ENCODE measurements at places on chromosomes 6 and 20.

GRCh38 chr6:25960734-25961133 is 1.9 kb upstream of the TRIM38 start:
- DNase-seq, result no peak

DNA sequence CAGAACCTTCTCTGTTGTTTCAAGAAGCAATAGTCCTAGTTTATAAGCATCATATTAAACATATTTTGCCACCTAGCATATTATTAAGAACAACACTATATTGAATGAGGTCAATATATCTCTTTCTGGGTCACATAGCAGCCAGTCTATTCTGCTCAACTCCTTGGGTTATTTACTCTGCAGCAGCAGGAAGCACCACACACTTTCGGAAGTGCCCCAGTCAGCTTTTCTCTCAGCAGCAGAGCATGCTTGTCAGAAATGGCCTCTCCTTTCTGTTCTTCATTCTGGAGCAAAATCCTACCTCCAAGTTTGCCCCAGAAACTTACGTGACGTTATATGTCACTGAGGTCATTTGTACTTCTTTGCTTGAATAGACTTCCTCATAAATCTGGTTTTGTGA is 22.7 kb downstream of the CFAP206 start:
- no peak for DNase-seq

- no peak for DNase-seq
Measured at GRCh38 chr6:101758368-101758767, 364.9 kb downstream of the GRIK2 start.

- no peak for DNase-seq
Measured at GRCh38 chr6:73657201-73657600, 3.4 kb upstream of the SLC17A5 start.

DNA sequence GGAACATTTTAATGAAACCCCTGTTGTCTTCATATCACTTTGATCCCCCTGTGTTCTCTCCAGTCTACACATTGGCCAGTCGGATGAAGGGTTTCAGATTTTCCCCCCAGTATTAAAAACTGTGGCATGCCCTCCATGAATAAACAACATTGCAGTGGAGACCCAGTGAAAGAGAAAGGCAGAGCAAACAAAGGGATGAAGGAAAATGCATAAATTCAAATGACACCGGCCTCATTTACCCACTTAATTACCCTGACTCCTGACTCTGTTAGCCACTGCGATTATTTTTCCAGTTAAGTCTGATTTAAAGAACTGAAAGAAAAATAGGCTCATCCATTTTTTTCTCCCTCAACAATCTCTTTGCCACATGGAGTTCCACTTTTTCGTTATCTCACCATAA is 569.2 kb downstream of the TFAP2B start:
- DNase-seq, result no peak

DNA sequence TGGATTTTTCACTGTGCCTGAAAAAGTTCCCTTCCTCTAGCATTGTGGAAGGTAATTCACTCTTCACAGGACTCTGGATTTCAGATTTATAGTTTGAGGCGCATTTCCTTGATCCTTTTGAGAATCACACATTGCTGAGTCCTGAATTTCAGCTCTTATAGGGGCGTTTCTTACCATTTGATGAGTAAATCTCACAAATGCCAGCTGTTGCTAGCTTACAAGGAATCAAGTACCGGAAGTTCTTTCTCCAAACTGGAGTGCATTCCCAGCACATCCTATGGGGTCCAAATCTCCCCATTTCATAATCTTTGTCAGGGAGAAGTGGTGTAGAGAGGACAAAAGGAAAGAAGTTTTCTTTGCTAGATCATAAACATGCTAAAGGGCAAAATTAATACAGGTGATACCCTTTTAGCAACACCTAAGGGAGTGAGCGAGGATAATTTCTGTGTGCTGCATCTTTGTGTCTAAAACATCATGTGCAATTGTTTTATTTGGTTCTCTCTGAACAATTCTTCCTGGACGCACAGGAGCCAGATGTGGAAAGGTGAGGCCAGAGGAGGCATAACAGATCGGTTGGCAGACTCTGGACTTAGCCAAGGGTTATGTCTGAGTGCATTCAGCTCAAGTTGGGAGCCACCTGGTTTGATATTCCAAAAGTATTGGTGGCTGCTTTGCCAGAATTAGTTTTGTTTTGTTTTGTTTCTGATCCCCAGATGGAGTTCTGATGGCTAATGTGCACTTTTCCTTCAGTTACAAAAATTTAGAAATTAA is 37.4 kb upstream of the EYA2 start:
- no peak for DNase-seq

DNA sequence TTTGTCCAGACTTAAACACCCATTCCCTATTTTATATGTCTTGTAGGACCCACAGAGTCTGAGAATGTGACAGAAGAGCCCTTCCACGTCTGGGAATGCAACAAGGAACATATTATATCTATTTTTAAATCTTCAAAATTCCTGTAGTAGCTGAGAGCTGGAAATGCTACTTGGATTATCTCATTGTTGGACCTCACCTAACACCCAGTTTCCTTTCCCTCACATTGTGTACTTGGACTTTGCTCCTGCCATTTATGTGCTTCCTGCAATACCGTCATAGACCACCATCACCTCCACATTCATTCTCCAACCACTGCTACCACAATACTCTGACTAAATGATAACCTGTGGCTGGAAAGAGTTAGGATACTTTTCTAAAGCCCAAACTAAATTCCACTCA is 335.4 kb downstream of the COL12A1 start:
- no peak for DNase-seq

DNA sequence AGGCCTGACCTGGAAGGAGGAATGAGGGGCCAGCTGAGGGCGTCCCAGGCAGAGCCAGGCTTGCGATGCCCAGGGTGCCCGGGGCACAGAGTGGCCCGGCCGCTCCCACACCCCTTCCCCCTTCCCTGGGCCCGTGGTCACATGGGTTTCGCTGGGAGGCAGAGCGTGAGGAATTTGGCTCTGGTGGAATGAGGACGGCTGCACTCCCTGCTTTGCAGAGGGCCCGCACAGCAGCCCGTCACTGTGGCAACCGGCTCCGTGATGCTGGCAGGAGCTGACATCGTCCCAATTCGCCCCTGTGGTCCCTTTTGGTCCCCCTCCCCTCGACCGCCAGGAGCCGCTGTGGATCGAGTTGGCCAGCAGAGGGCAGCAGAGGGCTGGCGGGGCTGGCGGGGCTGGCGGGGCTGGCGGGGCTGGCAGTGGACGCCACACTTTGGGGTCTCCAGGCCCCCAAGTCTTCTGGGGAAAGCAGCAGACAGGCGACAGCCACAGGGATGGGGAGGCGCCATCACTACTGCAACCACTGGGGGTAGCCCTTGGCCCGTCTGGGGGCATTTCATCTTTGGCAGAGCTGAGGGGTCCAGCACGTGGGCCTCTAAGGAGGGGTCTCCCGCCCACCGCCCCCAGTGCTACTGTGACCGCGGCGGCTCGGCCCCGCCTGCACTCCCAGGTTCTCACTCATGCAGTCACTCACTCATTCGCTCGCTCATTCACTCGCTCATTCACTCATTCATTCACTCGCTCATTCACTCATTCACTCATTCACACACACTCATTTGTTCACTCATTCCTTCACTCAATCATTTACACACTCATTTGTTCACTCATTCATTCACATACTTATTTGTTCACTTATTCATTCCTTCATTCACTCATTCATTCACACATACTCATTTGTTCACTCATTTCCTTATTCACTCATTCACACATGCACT is 49.7 kb upstream of the BHLHE23 start:
- DNase-seq, result no peak

GRCh38 chr6:162184465-162184864 is 543.1 kb downstream of the PRKN start:
- DNase-seq, result peak; percentile 42

DNA sequence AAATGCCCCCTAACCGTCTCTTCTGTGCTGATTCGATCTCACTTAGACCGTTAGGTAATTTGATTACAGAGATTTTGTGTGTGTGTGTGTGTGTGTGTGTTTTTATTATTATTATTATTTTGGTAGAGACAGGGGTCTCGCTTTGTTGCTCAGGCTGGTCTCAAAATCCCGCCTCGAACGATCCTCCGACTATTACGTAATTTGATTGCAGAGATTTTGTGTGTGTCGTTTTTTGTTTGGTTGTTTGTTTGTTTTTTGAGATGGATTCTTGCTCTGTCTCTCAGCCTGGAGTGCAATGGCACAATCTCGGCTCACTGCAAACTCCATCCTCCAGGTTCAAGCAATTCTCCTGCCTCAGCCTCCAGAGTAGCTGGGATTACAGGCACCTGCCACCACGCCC is 28.3 kb downstream of the FOXF2 start:
- no peak for DNase-seq

- no peak for DNase-seq
Measured at GRCh38 chr6:38391206-38391605, 248.5 kb downstream of the BTBD9 start.

DNA sequence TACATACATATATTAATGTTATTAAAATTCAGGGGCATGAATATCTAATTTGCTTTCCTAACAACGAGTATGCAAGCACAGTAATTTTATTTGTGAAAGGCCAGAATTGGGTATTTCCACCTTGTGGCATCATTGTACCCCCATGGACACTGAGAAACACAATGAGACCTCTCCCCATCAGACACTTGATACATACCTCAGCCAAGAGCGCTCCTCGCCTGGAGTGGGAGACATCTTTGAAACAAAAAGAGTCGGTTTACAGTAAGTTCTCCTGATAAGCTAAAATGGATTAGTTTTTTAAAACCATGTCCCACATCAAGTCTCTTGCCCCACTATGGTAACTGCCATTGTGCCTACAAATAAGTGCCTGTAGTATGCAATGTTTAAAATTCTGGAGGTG is 2.1 kb downstream of the CNR1 start:
- no peak for DNase-seq

GRCh38 chr6:98054453-98054852 is 771.4 kb upstream of the MMS22L start:
- DNase-seq, result no peak

GRCh38 chr6:81820980-81821379 is 68.5 kb upstream of the TENT5A start:
- no peak for DNase-seq

DNA sequence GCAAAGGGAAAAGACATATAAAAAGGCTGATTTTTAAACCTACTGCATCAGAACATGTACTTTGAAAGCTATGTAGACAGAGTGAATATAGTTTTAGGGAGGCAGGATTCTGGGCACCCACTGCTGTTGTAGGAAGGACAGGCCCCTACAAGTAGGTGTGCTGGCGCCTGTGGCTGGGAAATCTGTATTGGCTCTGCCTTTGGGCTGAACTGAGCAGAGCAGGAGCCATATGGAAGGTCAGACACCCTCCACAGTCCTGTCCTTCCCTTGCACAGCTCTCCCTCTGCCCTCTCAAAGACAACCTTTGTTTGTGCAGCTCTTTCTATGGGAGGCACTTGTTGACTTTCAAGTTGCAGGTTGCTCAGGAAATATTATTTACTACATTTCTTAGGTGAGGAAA is 18.4 kb upstream of the ULBP3 start:
- DNase-seq, result no peak

- no peak for DNase-seq
Measured at GRCh38 chr6:12426121-12426520, 136.0 kb downstream of the EDN1 start.

DNA sequence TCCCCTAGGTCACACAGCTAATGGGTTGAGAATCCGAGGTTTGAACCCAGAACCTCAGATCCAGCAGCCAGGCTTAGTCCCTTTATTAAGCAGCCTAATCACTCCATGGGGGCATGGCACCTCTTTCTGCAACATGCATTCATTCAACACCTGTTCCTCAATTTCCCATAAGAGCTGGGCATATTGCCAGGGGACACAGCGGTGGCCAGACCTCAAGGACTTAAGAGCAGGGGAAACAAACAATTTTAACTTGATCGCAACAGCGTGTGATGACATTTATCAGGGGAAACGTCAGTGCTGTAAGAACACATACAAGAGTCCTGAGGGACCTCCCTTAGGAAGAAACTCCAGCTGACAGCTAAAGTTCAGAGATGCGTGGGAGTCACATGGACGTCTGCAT is 267.4 kb upstream of the CDH4 start:
- DNase-seq, result no peak

GRCh38 chr6:134161041-134161440 is 108.6 kb upstream of the SLC2A12 start:
- no peak for DNase-seq

GRCh38 chr6:35317483-35318195 is 20.0 kb downstream of the DEF6 start:
- no peak for DNase-seq

DNA sequence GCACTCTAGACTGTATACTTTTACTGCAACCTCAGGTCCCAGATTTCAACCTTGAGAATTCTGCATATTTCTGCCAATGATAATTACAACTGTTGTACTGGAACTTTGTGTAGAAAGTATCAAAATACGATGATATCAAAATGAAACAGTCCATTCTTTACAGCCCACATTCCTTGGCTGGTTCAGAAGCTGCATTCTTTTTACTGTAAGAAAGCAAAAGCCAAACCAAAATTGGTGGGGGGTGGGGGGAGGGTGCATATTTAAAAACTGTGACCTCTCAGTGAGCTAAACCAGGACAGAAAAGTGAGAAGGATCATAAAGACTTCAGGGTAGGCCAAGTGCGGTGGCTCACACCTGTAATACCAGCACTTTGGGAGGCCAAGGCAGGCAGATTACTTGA is 41.8 kb upstream of the UBR2 start:
- no peak for DNase-seq

DNA sequence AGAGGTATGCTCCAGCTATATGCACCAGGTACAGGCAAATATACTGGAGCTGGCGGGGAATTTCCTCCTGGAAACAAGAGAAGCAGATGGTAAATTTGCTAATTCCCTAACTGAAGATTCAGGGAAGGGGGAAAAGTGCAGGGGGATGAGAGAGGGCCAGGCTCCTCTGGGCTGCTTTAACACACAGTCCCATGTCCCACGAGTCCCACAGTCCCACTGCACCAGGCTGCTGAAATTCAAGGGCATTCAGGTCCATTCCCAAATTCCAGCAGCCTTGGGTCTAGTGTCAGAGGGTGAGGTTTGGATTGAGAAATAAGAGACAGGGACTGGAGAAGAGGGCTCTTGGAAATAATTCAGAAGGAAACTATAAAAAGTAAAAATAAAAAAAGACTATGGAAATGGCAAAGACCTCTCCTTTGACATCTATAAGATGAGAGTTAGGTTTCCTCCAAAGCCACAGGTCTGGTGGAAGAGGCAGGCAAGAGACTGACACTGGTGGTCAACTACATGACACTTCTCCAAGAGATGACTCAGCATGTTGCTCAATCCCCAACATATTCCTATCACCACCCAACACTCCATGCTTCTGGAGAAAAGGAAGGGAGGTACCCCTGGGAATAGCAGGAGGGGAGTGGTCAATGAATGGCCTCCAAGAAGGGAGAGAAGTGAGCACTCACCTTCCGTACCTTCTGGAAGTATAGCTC is 69.2 kb downstream of the TRAM2 start:
- no peak for DNase-seq

DNA sequence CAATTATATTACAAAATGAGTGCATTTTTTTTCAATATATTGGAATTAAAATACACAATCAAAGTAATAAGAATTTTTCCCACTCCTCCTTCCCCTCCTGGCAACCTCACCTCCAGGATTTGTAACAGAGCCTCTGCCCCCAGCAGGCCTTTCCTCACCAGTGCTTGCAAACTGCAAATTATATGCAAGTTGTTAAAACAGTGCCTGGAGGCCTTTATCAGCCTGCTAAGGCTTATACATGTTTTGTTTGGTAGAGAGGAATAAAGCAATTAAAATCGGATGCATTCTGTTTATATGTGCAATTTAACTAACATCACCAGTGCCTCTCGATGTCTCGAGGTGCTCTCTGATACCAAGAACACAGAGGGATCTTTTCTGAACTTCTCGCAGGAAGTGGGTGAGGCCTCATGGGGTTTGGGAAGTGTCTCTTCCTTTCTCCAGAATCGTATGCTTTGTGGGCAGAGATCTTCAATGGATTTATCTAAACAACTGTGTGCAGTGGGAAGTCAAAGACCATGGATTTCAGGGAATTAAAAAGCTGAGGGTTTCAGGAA is 186.8 kb downstream of the CDH26 start:
- no peak for DNase-seq
